Foreskin keratinocyte (primary cell): ENCODE measurements at places on chromosomes 16 and 17. TPM values are rescaled to one million over a fixed set of nuclear protein-coding genes. Genes with fewer than 3 reads are reported as not detected.

HBZ gene
- polyA plus RNA-seq = 0.07 TPM in 1 of 2 replicates, not detected in the other

ARHGDIG gene
- polyA plus RNA-seq = not detected in 2 replicates

KCNG4 gene
- not detected in 2 replicates for polyA plus RNA-seq

RAB26 gene
- polyA plus RNA-seq = 0.49 and 0.72 TPM in 2 replicates

ASPHD1 gene
- polyA plus RNA-seq = 4.4 and 5.1 TPM in 2 replicates

MT4 gene
- polyA plus RNA-seq = not detected in 2 replicates

GID4 gene
- 7.0 and 8.1 TPM in 2 replicates for polyA plus RNA-seq

MCRIP1 gene
- polyA plus RNA-seq = 93.7 and 106 TPM in 2 replicates

ETV4 gene
- polyA plus RNA-seq = 78.9 and 80.5 TPM in 2 replicates

CTRB1 gene
- polyA plus RNA-seq = not detected in 2 replicates

MPP3 gene
- 4.1 and 5.5 TPM in 2 replicates for polyA plus RNA-seq

KRTAP4-5 gene
- not detected in 2 replicates for polyA plus RNA-seq
